Ammon's horn (tissue), 1 donor: ENCODE measurements at places on chromosomes 4 and X.

DNA sequence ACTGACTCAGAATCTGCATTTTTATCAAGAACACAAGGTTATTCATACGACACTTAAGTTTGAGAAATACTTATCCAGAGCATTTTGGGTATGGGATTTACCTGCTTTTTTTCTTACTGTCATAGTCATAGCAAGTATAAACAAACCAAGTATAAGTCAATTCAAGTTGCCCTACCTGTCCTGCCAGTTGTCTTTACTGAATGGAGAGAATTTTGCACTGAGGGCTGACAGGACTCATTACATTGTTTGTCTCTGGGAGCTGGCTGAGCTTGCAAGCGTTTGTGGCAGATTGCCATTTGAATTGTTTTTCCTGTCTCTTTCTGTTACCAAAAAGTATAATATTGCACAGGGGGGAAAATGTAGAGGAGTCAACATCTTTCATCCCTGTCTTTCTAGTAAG is 278.9 kb upstream of the MAGEC2 start:
- DNase-seq, result no peak

DNA sequence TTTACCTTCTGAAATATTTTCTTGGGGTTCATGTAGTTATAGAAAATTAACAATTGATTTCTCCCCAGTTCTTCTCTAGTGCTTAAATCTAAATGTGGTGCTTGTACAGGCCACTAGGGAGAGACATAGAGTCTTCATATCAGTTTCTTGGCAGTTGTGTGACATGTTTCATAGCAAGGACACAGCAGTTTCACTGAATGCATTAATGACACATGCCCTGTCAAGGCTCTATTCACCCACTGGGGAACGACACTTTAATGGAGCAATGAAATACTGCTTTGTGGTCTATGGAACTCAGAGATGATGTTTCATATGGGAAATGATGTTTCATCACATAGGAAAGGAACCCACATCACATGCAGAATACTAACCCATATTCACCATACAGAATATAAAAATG is 2.8 kb downstream of the VEGFC start:
- peak; percentile 51 for DNase-seq

DNA sequence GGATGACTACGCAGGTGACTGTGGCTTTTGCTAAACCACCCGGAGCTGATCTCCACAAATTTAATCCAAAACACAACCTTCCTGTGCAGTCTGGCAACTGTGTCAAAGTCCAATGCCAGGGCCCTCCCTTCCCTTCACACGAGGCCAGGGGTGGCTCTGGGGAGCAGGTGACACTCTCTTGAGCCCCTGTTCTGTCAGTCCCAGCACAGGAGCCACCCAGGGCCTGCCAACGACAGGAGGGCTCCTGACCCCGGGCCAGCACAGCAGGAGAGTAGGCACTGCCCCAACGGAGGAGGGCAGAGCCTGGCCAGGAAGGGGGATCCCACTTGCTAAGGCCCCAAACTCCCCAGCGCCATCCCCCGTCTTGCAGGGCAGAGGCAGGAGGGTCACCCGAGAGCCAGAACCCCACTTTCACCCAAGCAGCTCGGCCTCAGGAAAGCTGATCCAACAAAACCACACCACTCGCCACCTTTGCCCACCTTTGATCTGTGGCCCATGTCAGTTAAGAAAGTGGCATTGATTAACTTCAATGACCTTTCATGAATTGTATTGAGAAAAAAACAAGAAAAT is 44.7 kb downstream of the FAM53A start:
- no peak for DNase-seq

DNA sequence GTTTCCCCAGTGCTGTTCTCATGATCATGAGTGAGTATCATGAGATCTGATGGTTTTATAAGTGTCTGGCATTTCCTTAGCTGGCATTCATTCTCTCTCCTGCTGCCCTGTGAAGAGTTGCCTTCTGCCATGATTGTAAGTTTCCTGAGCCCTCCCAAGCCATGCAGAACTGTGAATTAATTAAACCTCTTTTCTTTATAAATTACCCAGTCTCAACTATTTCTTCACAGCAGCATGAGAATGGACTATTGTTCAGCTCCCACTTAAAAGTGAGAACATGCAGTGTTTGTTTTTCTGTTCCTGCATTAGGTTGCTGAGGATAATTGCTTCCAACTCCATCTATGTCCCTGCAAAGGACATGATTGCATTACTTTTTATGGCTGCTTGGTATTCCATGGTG is 311.7 kb upstream of the CTSO start:
- no peak for DNase-seq

DNA sequence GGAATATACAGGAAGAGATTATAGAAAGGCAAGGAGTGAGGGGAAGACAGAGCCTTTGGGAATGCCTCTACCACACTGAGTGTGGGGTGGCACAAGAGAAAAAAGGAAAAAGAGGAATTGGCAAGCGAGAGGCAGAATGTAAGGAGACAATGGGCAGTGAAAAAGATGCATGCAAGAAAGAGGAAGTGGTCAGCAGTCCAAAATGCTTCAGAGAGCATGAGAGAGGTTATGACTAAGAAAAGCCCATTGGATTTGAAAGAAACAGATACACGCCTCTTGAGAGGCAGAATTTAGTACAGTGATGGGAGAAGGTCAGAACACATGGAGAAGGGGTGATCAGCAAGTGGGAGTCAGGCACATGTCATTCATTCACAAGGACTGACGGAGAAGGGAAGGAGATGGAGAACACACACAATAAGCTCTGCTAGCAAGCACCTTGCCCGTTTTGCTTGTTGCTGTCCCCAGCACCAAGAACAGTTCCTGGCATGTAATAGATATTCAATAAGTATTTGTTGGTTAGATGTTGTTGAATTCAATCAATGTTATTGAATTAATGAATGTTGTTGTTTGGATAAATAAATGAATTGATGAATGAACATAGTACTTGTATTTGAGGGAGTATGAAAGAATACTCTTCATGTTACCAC is 6.3 kb downstream of the DCHS2 start:
- DNase-seq, result no peak

DNA sequence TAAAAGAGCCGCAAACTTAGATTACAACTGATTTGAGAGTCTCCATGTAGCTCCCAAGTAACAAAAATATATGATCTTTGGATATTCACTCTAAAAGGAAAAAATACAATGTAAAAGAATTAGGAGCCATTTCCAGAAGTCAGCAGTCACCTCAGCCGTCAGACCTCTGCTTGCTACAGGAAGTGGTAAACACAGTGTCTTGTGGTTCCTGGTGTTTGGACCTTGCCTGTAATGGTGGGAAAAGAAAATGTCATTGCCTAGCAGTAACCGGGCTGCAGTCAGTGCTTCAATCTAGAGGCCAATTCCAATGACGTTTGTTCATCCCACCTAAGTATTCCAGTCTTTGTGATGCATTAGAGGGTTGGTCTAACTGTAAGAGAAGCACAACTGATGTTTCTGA is 28.9 kb upstream of the SMIM31 start:
- DNase-seq, result no peak

- DNase-seq, result no peak
Measured at GRCh38 chr4:155007660-155008176, 200.7 kb upstream of the NPY2R start.

- DNase-seq, result no peak
Measured at GRCh38 chr4:175087145-175087544, 169.0 kb downstream of the ADAM29 start.

GRCh38 chrX:53445977-53446376 is 11.8 kb upstream of the HSD17B10 start:
- peak; percentile 10 for DNase-seq

DNA sequence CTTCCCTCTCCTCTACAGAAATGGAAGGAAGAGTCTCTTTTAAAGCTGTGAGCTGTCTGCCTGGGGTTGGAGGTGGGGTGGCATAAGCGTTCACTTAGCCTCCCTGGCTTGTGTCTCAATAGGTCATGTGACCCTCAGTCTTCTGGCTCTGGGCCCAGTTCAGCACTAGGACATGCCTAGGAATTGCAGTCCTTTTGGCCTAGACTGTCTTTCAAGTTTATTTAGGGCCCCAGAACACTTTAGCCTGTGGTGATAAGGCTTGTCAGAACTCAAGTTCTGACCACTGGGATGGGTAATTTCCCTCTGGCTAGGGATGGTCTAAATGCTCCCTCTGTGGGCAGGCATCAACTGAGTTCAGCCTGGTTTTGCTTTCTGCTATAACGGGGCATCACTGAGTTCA is 34.3 kb upstream of the ARMCX4 start:
- DNase-seq, result no peak

- no peak for DNase-seq
Measured at GRCh38 chr4:76485450-76485849, 50.4 kb downstream of the SHROOM3 start.

GRCh38 chr4:1077711-1078477 is 35.5 kb downstream of the RNF212 start:
- DNase-seq, result no peak

DNA sequence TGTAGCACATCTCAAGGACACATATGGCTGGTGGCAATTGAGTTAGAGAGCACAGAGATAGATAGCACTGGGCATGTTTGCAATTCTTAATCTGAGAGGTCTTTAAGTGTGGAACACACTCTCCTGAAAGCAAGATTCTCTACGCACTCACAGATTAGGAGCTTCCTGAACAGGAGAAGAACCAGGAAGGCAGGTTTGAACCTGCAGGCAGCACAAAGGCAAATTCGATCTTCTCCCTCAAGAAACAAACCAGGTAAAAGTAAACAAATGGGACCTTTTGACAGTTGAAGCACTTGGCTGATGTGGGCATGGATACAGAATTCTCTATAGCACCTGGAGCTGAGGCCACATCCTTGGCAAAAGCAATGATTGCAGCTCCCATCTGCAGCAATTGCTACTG is 24.3 kb downstream of the HS3ST1 start:
- DNase-seq, result no peak

- no peak for DNase-seq
Measured at GRCh38 chr4:6362896-6363295, 93.2 kb downstream of the WFS1 start.

GRCh38 chrX:17529151-17529745 is 154.2 kb downstream of the NHS start:
- DNase-seq, result peak; percentile 20

DNA sequence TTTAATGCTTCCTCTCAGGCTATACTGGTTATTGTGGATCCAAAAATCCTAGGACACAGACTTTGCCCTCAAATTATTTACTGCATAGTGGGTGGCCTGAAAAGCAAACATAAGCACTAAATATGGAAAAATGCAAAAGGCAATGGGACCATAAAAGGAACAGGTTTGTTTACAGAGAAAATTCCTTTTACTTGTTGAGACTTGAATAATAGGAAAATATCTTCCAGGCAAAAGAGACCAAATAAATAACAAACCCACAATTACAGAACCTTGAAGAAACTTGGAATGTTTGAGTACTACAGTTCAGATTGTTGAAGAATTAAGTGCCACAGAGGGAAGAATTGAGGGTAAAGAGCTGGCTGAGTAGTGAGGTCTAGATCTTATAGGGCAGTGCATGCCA is 711.0 kb downstream of the C4orf33 start:
- no peak for DNase-seq

DNA sequence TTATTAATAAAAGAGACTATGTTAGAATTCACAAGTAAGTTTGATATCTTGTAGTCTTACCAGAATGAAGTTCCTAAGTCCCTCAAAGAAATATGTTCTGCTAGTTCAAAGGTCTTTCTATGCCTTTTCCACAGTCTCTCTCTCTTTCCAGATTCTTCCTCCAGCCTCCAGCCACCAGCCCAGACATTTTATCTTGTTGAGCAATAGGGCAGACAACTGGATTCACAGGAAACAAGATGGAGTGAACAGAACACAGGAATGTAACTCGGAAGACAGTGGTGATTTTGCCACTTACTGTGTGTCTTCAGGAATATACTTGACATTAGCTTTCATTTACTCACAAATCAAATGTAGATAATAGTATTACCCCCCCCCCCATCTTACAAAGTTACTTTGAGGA is 17.1 kb upstream of the CPEB2 start:
- no peak for DNase-seq

- no peak for DNase-seq
Measured at GRCh38 chr4:139525414-139525813, 30.6 kb downstream of the SETD7 start.

GRCh38 chr4:153297116-153297515 is 47.4 kb upstream of the MND1 start:
- DNase-seq, result no peak

DNA sequence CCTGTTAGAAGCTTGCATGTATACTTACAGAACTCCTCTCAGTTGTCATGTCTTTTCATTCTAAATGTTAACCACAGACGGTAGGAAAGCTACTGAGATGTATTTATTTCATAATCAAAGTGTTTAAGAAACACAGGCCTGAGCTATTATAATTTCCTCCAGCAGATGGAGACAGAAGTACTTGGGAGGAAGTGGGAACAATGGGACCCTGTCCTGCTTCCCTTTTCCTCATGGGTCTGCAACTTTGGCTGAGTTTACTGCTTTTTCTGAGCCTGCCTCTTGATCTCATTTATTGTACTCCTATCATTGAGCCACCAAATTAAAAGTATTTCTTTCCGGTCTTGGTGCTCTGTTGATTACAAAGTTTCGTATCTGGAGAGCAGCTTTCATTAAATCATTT is 67.7 kb upstream of the SPANXN2 start:
- no peak for DNase-seq

- no peak for DNase-seq
Measured at GRCh38 chrX:11789809-11790208, 31.8 kb downstream of the MSL3 start.

DNA sequence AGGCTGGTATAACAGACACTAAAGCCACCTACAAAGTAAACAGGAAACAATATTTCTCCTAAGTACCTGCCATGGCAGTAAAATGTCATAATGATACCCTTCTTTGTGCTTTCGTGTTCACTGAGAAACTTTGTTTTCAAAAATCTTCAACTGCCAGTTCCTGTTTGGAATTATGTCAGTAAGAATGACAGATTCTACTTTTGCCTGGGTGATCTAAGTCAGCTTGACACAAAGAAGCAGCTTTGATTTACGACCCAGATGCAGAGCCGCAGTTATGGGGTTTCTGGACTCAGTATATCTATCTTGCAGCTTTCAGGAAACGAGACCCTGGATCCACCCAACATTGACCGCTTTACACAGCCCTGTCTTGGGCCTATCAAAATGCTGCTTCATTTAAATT is 71.2 kb downstream of the SNX25 start:
- DNase-seq, result no peak

GRCh38 chr4:168652755-168653154 is 155.9 kb downstream of the PALLD start:
- DNase-seq, result no peak

GRCh38 chrX:69033936-69034335 is 131.3 kb downstream of the PJA1 start:
- DNase-seq, result no peak

DNA sequence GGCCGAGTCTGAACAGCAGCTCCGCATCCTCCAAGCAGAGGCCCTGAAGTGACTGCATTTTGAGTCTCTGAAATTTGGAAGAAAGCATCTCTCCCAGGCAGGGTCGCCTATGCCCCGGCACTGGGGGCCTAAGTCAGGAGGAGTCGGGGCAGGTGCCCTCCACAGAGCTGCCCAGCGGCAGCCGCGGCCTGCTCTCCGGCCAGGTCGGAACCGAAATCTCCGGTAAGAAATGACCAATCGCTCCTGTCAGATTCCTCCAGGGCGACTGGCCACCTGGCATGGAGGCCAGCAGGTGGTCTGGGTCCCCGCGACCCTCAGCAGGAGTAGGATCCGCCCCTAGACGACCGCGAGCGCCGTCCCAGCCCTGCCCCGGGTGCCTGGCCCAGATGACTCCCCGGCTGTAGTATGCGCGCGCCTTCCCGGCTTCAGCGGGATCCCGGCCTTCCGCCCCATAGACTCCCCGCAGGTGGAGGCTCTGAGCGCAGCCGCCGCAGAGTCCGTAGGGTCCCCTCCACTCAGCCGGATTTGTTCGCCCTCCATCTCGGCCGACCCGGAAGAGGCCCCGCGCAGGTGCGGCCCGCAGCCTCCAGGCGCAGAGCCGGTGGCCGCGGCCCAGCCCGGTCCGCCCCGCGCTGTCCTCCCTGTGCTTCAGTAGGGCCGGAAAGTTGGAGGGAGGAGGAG is 1.5 kb downstream of the NKX1-1 start:
- no peak for DNase-seq
